ENCODE measurements at places on chromosomes 5 and 9. TPM values are rescaled to one million over a fixed set of nuclear protein-coding genes. Genes with fewer than 3 reads are reported as not detected.

GRCh38 chr9:135551031-135551430 lies 5.1 kb downstream of the OBP2A start:
- DNase-seq, result no peak

DNA sequence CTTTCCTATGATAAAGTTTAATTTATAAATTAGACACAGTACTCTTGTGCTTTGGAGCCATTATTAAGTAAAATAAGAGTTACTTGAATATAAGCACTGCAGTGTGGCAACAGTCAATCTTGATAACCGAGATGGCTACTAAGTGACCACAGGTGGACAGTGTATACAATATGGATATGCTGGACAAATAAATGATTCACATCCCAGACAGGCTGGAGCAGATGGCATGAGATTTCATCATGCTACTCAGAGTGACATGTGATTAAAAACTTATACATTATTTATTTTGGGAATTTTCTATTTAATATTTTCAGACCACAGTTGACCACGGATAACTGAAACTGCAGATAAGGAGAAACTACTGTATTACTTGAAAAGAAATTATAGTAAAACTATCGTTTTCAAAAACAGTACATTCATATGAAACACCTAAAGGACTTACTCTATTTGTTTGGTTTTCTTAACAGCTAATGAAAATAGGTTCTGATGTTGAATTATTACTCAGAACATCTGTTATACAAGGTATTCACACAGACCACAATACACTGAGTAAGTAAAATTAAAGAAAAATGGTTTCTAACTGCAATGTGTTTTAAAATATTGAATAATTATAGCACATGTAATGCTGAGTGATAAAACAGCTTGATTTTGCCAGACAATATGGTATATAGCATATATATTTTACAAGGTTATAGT lies 16.0 kb downstream of the LYRM7 start:
- DNase-seq, result no peak

PRUNE2 gene
- total RNA-seq, result 200 TPM

GRCh38 chr5:122439645-122440044 lies 127.6 kb downstream of the SNCAIP start:
- no peak for DNase-seq

DNA sequence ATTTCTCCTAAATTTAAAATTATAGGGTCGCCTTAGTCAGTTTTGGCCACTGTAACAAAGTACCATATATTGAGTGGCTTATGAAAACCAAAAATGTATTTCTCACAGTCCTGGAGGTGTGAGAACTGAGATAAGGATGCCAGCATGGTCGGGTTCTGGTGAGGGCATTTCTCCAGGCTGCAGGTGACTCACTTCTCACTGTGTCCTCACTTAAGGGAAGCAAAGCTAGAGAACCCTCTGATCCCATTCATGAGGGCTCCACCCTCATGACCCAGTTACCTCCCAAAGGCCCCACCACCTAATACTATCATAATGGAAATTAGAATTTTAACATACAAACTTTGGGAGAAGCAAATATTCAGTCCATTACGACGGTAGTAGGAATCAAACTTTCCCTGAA lies 75.1 kb upstream of the FBN2 start:
- DNase-seq, result no peak

- peak; percentile 22 for DNase-seq
These were observed at the start of gene DPYSL3 for GRCh38 chr5:147509710-147510651. Gene DPYSL3, minus strand, starts transcription at chr5:147510068. Its CDS starts 210 bp downstream, at chr5:147509858.

GRCh38 chr5:117615226-117615625 lies 1040.6 kb upstream of the SEMA6A start:
- DNase-seq, result no peak

DNA sequence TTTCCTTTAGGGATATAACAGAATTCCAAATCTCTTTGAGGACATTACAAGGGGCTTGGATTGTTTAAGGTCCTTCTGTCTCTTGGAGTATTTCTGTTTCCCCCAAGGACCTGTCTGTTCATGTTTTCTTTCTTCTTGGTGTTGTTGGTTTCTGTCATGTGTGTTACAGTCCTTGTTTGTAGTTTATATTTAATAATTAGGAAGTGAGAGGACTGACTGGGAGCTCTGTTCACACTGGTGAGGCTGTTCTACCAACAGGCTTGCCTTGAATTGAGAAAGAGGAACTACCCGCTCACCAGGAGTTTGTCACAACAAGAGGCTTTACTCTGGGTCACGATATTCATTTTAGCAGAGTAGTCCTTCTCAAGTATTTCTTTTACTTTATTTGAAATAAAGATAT lies 119.2 kb upstream of the SV2C start:
- DNase-seq, result no peak

STOM gene
- total RNA-seq, result 306 TPM

- no peak for DNase-seq
These were observed 51.3 kb downstream of the ARL15 start for GRCh38 chr5:54259090-54259489.

STPG3 gene
- total RNA-seq, result not detected

DNA sequence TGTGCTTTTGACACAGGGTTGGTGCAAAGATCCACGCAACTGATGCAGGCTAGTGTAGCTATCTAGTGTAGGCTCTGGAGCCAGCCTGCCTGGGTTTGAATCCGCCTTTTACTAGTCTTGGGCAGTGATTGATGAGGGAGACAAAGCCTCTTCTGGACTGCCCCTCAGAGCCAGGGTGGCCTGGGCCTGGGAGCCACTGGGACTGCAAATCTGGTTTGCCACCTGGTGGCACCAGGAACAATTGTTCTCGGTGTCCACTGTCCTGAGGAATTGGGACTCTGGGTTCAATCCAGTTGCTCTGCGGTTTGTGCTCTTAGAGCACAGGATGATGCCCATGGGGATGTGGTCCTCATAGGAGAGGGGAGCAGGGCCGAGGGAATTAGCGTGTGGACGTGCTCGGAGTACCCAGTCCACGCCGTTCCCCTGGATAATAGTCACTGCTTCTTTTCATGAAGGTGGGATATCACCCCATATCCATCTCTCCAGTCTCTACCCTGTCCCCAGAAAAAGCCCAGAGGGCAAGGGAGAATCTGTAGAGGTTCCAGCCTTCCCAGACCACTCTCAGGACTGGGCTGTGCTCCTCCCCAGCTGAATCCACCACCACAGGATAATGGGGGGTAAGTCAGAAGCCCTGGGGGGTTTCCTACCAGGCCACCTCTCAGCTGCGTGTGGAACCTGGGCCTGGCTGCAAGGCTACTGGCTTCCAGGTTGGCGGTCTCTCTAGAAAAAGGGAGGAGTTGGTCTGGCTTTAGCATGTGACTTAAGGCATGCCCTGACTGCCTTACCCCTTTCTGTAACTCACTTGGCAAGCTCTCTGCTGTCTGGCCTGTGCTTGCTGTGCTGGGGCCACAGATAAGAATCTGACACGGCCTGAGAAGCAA lies 1.9 kb downstream of the B4GALT7 start:
- no peak for DNase-seq
